ENCODE measurements at places on chromosomes 2 and 18.

DNA sequence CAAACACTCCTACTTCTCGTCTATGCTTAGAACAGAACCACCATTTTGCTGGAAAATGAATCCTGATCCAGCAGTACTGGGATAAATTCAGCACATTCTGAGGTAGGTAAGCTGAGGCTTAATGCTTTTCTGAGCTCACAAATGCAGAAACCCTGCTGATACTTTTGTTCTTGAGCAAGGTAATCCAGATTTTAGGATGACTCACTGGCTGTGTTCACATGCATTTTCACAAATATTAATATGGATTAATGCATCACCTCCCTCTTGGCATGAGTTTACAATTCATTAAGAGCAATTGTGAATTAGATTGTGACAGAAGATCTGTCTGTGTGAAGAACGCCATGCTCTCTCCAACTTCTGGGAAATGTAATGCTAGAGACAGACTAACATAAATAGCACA lies 42.2 kb downstream of the RAD51AP2 start:
- DNase-seq = no peak

GRCh38 chr2:21633466-21633865 lies 509.7 kb downstream of the TDRD15 start:
- DNase-seq = no peak

GRCh38 chr2:120486946-120487345 lies 141.0 kb downstream of the INHBB start:
- DNase-seq = peak; percentile 52

- DNase-seq = no peak
These were observed 132.6 kb upstream of the RBBP8 start for GRCh38 chr18:22800551-22800951.

DNA sequence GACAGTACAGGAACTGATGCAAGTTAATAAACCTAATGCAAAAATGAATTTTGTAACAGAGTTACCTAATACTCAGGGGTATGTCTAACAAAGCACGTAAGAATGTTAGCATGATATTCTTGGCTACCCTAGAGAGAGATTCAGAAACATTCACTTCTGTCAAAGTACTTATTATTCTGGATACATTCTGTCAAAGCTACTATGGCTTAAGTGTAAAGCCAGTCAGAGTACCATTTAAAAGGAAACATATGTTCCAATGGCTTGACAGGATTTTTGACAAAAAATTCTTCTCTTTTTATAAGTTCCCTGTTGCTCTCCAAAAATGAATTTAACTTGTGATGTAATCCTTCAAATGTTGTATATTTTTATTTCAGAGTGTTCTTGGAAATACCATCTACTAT lies 85.5 kb downstream of the PIGN start:
- no peak for DNase-seq

DNA sequence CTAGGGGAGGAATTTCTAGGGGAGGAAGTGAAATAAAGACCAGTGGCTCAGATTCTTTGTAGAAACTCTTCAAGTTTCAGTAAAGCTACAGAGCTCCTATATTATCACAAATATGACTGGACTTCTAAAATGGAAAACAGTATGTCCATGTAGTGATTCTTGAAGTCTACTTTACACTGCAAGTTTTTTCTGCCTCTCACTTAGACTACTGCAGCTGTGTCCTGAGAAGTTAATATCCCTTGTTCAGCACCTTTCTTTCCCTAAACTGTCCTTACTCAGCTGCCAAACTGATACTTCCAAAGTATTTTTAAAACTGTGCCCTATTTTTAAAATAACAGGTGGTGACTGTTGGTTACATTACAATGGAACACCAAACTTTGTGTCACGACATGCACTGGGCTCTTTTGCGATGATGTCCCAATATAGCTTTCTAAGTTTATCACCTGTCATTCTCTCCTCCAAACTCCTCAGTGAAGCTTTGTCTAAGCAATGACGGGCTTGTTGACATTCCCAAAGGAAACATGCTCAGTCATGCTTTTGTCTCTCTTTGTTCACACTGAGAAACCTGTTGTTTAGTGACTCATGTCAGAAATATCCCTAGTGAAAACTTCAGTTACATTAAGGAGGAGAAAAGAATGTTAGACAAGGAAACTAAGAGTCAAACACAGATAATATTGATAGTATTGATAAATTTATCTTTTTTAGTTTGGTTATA lies 341.1 kb downstream of the ARL6IP6 start:
- DNase-seq = peak; percentile 68

DNA sequence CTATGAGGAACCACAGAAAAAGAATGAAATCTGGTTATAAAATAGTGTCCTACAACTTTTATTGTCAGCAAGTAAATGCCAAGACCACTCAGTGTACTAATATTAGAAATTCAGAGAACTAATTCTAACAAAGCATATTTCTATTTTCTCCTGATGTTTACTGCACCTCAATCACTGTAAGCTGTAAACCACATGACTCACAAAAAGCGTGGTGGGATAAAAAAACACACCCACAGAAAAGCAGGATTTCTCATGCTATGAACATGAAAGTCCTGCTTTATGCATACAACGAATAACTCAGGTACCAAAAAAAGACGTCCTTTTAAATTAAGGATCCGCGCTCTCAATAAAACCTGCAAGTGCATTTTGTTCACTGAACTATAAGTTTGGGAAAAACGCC lies 797 bp downstream of the TXNL4A start:
- DNase-seq = peak; percentile 55

DNA sequence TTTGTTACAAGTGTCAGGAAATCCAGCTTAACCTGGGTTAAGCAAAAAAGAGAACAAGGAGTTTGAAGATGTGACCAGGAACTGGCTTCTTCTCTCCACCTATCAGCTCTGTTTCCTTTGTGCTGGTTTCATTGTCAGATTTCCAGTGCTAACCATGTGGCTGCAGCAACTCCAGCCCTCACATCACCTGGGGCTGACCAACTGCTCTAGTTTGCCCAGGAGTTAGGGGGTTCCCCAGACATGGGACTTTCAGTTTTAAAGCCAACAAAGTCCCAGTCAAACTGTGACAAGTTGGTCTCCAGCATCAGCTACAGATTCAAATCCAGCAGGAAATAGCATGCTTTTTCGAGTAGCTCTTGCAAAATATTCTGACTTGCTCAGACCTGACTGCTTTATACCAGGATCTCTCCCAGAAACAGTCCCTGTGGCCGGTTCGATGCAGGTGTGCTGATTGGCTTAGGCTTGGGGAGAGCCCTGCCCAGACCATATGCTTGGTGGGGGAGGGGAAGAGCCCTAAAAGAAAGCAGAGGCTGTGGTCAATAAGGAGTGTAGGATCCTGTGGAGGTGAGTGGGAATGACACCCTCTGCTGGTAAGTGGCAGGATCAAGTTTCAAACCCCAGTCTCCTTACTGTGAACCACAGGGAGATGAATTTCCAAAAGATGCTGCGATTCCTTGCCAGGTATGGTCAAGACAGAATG lies 49.5 kb downstream of the KCNE4 start:
- DNase-seq = peak; percentile 65

- DNase-seq = no peak
These were observed 603.3 kb upstream of the POU3F3 start for GRCh38 chr2:104250635-104251034.

GRCh38 chr2:54871457-54872107 lies 148.1 kb downstream of the EML6 start:
- DNase-seq = peak; percentile 11

GRCh38 chr2:147460155-147460554 lies 384.7 kb upstream of the ACVR2A start:
- no peak for DNase-seq

DNA sequence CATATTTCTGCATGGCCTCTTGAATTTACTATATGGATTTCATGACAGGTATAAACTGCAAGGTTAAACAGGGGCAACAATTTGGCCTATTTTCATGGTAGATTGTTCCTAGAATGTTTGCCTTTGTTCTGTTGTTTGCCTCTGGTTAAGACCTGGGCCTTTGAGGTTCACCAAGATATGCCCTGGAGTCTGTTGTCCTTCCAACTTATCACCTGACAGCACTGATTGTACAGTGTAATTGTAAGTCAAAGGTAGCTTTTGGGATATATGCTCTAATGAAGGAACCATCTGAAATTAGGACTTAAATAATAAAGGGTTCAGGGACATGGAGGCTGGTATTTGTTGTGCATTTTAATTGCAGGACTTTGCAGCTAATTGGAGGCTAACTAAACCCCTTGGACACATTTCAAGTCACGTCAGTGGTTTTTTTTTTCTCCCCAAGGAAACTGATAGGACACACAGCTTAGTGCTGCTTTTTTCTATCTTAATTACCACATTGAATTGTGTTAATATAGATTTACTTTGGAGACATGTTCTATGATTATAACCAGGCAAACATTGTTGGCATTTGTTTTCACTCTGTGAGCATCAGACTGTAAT lies 771.2 kb upstream of the LINC00305 start:
- no peak for DNase-seq

- no peak for DNase-seq
These were observed 161.9 kb upstream of the EPAS1 start for GRCh38 chr2:46135228-46135855.

GRCh38 chr18:77140439-77141109 lies 8.0 kb upstream of the MBP start:
- DNase-seq = no peak

DNA sequence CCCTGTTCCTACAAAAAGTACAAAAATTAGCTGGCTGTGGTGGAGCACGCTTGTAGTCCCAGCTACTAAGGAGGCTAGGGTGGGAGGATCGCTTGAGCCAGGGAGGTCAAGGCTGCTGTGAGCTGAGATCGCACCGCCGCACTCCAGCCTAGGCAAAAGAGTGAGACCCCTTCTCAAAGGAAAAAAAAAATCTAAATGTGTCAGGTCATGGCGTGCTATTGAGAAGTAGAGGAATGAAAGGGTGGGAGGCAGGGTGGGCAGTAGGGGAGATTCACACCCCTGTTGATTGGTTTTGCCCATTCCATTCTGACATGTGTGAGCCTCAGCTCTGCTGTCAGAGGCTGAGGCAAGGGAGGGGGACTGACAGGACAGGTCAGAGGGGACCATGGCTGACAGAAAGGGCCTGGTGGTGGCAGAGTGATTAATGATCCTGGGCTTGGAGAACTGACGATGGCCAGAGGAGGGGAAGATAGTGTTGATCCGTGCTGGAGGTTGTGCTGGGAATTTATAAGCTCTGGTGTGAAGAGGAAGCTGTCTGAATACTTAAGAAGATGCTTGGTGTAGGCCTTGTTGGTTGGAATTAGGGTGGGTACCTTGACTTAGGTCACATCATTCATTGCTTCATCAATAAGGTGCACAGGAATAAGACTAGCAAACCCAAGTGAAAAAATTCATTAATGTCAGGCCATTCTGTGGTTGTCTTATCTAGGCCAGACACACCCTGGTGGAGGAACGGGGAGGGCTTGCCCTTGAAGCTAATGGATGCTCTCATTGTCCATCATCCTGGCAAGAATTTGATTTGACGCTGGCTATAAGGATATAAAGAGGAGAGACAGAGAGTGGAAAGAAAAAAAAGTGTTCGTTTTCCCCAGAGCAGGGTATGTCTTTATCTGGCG lies 19.1 kb upstream of the SMARCAL1 start:
- DNase-seq = no peak

GRCh38 chr2:23705771-23706612 lies 220.9 kb downstream of the ATAD2B start:
- no peak for DNase-seq

- peak; percentile 38 for DNase-seq
These were observed 222.7 kb downstream of the CDH2 start for GRCh38 chr18:27954226-27954625.

GRCh38 chr2:174266288-174266687 lies 18.0 kb upstream of the OLA1 start:
- no peak for DNase-seq

- DNase-seq = no peak
These were observed 28.6 kb upstream of the VWC2L start for GRCh38 chr2:214382229-214382628.

- peak; percentile 63 for DNase-seq
These were observed 78.8 kb downstream of the FHOD3 start for GRCh38 chr18:36376361-36376760.

- peak; percentile 92 for DNase-seq
These were observed 7.3 kb downstream of the SFXN5 start for GRCh38 chr2:73063909-73064875.

DNA sequence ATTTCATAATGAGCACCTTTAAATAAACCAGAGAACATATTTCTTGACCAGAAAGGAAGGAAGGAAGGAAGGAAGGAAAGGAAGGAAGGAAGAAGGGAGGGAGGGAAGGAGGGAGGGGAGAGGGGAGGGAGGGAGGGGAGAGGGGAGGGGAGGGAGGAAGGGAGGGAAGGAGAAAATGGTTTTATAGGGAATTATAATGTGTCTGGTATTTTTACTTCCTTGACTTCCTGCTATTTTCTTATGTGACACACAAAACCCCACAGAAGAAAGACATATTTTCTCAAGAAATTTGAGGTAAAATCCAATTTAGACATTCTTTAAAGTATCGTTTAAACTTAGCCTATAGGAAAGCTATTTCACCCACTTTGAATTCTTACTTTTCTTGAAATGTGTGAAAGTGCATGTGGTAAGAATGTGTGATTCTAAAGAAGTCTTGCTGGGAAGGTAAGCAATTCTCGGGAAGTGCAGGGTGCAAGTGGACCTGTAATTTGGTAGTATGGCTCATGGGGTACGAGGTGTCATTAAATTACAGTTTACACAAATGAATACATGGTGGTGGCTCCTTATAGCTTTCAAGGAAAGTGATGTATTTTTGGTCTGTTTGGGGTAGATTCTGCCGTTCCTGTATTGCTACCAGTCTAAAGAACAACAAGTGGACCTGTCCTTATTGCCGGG lies 18.0 kb downstream of the RNF125 start:
- DNase-seq = no peak

- DNase-seq = no peak
These were observed 124.8 kb upstream of the COL5A2 start for GRCh38 chr2:189304360-189304759.

GRCh38 chr2:40317046-40317445 lies 134.8 kb downstream of the SLC8A1 start:
- DNase-seq = peak; percentile 54

- no peak for DNase-seq
These were observed 137.3 kb upstream of the FSHR start for GRCh38 chr2:49291619-49292018.

GRCh38 chr2:101442042-101442666 lies 32.8 kb downstream of the RFX8 start:
- peak; percentile 79 for DNase-seq

DNA sequence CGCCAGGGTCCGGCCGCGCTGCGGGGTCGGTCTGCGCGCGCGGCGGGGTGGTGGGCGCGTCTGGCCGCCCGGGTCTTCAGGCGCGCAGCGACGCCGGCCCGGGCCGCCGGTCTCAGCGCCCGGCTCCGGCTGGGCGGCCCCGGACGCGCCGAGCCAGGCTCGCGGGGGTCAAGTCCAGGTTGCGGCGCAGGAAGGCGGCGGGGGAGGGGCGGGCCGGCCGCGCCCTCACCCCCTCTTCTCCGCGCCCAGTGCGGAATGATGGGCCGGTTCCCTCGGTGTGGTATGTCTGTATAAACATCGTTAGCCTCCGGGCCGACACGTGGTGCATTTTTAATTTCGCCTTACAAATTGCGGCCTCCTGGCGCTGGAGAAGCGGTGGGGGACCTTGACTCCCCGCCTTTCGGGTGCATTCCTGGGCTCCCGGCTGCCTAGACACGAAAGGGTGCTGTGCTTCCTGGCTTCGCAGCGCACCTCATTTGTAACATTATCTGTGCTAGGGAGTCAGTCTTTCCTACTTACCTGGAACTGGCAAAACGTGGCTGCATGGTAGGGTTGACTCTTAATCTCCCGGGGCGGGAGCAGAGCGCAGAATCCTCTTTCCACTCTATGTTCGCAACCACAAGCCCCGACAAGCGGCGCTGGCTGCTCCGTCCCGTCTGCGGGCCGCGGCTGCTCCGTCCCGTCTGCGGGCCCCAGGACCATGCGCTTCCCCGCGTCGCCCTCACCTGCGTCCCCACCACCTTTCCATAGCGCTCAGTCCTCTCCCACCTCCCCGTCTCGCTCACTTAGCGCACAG lies 69.0 kb downstream of the CTAGE1 start:
- DNase-seq = peak; percentile 39

- DNase-seq = no peak
These were observed 777.2 kb upstream of the TMEFF2 start for GRCh38 chr2:192971981-192972380.

All from ELR (cell line).